ENCODE measurements at places on chromosomes 2 and 18.

DNA sequence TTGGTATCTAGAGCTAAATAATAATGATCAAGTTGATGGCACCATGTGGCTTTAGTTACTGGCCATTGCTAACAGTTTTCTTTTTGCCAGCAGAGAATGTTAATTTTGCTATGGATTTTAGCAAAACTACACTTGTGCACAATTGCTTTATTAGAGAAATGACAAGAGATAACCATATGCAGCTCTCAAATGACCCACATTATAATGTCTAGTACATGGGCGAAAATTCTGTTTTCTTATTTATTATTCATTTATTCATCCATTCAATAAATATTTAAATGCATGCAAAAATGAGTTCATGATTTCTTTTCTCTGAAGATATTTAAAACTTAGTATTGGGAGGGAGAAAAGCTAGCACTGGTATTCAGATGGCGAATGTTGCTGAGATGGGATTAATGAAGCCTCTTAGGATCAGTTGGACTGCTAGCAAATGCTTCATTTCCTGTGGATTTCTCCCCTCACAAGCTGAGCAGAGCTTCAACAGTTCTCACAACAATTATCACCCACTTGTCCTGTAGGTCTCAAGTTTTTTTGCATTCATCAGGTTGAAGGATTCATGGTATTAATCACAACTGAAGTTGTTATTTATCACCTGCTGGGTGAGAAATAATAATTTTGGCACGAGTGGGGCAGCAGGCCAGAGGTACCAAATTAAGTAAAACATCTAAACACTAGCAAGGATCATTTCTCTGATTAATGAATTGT lies 95.2 kb downstream of the MTX2 start:
- DNase-seq = no peak

DNA sequence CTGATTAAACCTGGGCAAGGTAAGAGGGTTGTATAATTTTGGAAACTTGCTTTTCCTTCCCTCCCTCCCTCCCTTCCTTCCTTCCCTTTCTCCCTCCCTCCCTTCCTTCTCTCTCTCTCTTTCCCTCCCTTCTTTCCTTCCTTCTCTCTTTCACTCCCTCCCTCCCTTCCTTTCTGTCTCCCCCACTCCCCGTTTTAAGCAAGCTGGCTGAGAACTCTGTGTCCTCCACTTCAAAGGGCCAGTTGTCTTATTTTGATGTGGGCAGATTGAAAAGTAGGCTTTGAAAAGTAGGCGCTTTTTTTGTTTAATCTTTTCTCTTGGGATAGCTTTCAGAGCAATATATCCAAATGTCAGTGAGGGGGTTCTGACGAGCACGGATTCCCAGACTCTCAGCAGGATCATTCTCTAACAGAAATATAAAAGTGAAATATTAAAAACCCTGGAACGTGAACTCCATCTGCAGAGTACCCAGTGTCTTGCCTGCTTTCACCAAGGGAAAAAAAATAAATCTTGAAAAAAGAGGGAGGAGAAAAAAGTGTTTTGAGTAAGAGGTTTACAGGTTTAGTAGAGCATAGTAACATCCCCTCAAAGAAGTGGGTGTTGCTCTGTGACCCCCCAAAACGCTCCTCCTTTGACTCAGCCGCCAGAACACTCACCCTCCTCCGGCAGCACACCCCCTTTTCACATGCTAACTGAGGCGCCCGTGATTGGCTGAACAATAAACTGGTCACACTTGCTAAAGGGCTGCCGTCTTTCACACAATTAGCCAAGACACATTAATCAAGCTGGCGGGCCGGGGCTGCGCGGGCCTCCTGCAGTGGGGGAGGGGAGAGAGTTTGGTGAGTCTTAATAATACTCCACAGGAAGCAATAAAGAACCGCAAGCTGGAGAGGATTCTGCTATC lies 52.2 kb downstream of the CDK15 start:
- peak; percentile 79 for DNase-seq

DNA sequence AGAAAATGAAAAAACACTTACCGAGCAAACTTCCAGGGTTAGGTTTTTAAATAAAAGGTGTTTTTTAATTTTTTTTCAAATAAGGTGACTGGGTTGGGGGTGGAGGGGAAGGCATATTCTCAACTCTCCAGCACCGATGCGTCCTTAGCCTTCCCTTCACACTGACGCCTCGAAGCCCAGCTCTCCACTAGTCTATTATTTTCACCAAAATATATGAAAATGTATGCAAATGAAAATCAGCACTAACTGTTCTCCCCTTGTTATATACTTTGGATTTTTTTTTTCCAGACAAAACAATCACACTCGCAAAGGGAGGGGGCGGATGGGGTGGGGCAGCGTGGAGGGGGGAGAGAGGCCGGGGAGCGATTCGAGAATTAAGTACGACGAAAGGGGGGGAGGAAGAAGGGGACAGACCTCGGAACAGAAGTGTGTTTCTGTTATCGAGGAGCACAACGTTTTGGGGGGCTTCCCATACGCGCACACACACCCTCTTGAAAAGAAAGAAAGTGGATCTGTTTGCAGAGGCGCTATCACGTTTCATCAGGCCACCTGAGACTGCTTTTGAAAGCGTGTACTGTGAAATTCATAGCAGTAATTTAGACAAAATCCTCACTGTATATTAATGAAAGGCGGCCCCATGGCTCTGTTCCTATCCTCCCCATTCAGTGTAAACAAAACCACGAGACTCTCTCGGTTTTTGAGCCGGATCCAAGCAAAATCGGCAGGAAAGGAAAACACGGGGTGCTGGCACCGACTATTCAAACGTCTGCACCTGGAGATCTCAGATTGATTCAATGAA lies 2.4 kb upstream of the POU3F3 start:
- DNase-seq = no peak

- DNase-seq = no peak
Measured at GRCh38 chr2:28322456-28322855, 70.2 kb upstream of the FOSL2 start.

GRCh38 chr2:129325151-129325550 lies 654.3 kb upstream of the RAB6C start:
- DNase-seq = no peak

DNA sequence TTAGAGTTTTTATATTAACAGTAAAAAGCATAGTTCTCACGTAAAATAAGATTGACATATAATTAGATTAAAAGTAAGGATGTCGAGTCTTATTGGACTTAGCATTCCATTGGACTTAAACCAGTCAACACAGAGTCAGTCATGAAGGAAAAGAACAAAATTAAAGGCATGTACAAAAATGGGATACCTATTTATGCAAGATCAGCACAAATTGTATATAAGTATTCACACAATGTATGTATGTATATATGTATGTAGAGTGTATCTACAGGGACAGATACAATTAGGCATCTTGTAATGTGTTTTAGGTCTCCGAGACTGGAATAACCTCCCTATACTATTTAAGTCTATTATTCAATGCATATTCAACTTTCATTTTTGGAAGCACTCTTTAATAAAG lies 419.1 kb downstream of the PARD3B start:
- no peak for DNase-seq

GRCh38 chr2:165905269-165905668 lies 48.3 kb downstream of the TTC21B start:
- no peak for DNase-seq

- no peak for DNase-seq
Measured at GRCh38 chr2:206846981-206847834, 81.8 kb downstream of the FASTKD2 start.

DNA sequence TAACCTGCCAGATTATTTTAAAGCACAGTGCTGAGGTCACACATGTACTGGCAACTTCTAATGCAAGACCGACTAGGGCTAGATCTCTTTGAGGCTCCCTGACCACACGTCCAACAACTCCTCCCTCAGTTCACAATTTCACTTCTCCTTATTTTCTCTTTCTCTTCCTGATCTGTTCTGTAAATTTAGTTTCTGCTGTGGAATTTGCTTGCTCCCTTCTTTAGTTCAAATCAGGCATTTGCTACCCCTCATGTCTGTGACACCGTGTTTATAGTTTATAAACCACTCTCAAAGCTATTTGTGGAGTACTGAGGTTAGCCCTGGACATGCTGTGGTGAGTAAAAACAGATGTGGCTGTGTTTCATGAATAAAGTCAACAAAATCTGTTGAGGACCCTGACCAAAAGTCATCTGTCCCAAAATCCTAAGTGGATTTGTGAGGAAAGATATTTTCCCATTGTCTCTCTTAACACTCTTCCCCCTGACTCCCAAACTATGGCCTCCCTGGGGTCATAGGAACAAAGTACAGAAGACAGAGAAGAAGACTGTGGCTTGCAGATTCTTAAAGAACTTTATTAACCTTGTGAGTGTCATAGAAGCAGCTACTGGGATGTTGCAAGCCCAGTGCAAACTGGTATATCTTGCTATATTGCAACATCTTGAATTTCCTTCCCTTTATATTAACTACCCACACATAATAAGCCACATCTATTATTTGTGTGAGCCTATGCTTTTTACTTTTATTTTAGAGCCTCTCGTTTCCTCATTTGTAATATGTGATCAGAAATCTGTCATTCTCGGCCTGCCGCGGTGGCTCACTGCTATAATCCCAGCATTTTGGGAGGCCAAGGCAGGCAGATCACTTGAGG lies 3.5 kb upstream of the NAGK start:
- no peak for DNase-seq

DNA sequence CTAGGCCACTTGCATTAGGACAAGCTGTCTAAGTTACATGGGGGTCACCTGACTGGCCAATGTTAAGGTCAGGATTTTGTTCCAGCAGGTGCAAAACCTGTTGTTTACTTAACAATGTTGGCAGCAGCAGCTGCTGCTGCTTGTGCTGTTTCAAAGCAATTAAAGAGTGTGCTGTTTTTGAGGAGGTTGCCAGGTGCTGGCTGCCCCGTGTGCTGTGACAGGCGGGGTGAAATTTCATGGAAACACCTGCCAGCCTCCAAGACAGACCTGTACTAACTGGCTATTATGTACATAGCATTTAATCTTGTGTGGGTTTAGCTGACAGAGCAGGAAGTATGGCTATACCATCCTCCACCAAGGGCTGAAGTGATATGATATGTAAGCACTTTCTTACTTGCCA lies 224.9 kb downstream of the ASXL3 start:
- DNase-seq = no peak

GRCh38 chr2:225558399-225559071 lies 159.0 kb downstream of the NYAP2 start:
- DNase-seq = no peak

DNA sequence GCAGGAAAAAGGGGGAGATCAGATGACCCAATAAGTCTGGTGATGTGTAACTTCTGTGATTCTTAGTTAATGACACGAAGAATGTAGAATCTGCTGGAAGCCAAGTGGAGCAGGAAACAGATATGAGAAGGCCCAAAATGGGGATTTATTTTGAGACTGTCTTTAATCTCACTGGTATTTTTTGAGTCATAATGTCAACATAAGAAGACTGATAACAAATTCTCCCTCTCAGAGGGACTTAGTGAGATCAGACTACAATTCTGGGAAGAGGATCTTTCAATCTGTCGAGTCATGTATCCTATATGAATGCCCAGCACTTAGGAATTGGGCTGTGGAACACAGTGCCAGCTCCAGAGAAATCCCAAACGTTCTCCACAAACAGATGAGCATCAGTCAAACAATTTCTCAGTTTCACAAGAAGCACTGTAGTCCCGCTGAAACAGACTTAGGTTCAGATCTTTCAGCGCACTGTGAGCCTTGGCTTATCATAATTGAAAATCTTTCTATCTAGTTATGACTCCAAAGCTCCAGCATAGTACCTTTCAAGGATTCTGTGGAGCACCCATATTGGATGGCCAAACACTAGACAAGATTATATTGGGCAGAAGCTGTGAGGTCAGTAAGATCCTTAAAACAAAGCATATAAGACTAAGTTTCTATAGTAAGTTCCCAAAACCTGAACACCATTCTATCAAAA lies 738.2 kb downstream of the LRP1B start:
- DNase-seq = peak; percentile 26

DNA sequence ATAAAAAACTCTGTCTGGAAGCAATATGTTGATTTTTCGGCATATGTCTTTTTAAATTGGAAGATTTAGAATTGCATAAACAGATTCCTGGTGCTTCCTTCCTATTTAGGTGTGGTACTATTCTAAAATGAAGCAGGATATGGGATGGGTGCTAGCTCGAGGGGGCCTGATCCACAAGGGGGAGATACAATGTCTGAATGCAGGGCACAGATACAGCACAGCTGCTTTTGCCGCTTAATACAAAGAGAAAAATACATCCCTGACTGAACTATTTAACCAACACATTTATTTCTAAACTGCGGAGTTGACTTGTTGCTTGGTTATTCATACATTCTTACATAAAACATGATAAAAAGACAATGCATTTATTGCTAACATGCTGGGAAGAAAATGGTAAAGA lies 169.1 kb downstream of the TMEFF2 start:
- no peak for DNase-seq

DNA sequence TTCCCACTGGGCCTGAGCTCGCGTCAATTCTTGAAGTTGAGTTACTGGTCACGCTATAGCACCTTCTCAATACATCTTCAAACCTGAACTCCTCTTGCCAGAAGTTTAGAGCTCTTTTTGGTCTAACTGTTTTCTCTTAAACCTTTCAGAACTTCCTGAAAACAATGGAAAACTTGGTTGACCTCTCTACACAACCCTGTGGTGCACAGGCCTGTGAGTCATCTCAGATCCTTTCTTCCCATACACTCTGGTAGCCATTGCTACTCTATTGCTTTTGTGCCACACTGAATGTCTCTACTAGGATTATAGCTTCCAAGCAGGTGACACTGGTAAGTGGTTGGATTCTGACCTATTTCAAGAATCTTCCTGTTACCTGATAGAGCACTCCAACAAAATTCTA lies 321.5 kb upstream of the FSIP2 start:
- DNase-seq = no peak
